ENCODE measurements at places on chromosomes 3 and 15.
A peak's percentile ranks its signal among the peaks of the same experiment; 100 is the strongest.

DNA sequence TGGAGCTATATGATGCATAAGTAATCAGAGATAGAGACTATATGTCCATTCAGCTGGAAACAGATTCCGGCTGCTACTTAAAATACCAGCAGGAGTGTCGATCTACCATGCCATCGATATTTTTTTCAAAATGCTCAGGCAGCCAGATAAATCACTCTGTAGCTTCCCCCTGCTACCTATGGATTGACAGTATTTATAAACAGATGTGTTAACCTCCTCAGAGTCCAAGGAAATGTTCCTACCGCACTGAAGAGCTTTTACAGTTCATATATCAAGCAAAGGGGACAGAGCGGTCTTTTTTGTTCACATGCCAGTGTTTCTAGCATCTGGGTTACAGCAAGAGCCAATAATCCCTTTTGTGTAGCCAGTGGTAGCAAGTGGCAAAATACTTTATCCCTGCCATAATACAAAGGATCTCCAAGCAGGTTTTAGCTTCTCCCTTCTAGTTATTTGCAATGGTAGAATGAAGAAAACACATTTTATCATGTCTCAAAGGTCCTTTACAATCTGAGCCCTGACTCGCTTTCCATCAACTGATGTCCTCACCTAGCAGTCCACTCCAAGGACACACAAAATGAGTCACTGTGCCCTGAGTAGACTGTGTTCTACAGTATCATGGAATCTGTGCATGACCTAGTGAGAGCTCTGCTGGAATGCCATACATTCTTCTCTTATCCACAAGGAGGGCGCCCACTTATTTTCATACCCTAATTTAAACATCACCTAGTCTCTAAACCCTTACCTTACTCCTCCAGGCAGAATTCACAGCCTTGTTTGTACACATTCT lies 507.0 kb downstream of the TBL1XR1 start:
- no peak for DNase-seq

DNA sequence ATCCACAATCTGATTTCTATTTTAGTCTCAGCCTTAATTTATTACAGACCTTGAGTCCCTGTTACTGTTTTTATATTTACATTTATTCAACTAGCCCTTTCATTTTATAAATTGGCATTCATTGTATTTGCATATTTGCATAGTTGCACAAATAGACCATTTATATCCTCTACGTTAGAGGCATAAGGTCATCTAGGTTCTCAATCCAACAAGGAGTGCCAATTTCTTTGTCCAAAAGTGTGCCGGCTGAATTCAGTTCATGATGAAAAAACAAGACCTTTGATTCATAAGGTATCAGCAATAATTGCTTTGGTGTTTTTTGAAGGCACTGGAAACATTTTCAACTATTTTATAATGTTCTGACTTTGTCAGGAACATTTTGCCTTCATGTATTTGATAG lies 33.9 kb upstream of the NANOGP8 start:
- DNase-seq = no peak

GRCh38 chr15:69766156-69766555 lies 313.5 kb downstream of the RPLP1 start:
- DNase-seq = no peak

GRCh38 chr3:8500989-8501370 lies 643 bp upstream of the LMCD1 start:
- no peak for DNase-seq

DNA sequence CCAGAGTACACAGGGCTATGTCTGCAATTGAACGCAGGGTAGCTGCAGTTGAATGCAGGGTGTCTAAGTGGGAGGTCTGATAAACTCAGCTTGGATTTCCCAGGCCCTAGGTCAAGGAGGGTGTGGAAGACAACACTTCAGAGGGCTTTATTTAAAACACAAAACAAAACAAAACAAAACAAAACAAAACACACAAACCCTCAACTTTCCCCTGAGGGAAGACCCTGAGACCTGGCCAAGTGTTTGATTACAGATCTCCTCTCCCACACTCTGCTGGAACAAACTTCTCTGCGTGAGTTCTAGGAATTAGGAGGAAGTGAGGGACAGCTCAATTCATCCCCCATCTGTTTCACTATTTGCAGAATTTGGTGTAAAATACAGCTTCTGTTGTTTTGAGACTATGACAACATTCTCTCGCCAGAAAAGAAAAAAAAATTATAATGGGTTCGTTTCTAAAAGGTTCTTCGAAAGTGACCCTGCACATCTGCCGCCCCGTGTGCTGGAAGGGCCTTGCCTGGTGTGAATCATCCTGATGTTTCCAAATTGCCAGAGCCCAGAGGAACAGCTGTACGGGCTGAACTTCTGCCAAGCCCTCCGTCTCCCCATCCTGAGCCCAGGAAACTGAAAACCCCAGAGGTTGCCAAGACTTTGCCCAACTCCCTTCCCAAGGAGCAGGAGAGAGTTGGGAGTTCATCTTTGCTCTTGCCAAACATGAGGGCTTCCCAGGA lies 73.3 kb upstream of the RAD18 start:
- no peak for DNase-seq

GRCh38 chr3:125062904-125063618 lies 7.3 kb upstream of the HEG1 start:
- no peak for DNase-seq

- no peak for DNase-seq
Observed at GRCh38 chr3:65149877-65150276, 462.1 kb upstream of the ADAMTS9 start.

DNA sequence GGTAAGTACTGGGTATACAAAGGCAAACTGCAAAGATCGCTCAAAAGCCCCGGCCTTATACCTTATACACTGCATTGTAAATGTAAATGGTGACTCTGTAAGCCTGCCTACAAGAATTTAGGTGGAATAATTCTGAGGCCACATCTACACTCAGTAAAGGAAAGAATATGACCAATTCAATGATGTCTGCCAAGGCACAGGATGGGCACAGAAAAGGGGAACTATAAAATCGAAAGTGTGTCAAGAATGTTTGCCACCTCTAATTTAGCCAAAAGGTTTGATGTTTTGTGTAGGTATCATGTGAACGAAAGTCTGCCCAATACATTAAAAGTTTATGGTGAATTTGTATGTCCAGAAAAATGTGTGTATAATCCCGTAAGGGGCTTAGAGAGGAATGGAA lies 96.1 kb downstream of the FOXP1 start:
- DNase-seq = no peak

DNA sequence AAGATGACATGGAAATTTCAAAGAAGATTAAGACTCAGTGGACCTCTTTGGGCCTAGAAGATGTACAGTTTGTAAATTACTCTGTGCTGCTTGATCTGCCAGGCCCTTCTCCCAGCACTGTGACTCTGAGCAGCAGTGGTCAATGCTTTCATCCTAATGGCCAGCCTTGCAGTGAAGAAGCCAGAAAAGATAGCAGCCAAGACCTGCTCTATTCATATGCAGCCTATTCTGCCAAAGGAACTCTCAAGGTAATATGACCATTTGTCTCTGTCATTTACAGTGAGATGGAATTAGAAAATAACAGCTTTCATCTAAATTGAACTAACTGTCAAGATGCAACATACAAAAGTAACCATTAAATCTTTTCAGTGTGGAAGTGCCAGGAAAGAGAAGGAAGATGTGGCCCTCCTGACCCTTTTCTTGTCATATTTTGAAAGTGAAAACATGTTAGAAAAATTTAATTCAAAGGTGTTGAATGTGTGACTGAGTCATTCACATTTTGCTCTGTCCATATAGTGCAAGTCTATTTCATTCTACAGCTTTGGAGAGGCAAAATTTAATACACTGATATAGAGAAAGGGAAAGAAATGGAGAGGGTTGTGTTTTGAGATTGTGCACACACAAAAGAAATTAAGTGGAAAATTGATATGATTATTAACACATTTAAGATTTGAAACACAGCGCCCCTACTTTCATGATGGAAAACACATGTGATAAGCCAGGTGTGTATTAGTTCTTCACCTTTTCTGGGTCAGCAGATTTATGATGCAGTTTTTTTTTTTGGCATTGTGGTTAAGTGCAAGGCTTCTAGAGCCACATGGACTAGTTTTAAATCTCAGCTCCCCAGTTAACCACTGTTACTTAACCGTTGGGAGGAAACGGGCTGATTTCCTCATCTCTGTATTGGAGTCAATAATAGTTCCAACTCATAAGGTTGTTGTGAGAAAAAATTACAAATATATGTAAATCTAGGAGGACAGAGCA lies 375.1 kb downstream of the NAALADL2 start:
- DNase-seq = no peak

- DNase-seq = no peak
Observed at GRCh38 chr3:173238091-173238490, 97.1 kb upstream of the SPATA16 start.

GRCh38 chr3:107769882-107770281 lies 247.1 kb downstream of the BBX start:
- DNase-seq = no peak

DNA sequence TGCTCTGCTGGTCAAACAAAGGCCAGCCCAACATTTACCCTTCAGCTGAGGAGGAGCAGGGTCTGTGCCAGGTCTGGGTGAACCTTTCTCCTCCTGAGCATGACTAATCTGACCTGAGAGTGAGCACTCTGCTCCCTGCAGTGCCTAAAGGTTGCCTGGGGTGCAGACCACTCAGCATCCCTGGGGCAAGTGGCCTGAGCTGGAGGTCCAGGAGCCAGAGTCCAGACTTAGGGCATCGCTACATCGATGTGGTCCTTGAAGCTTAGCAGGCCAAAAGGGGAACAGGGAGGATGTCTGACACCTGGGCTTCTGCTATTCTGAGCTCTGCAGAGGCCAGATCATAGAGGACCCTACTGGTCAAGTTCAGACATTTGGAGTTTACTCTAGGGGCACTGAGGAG lies 119.1 kb downstream of the FAM43A start:
- DNase-seq = no peak

DNA sequence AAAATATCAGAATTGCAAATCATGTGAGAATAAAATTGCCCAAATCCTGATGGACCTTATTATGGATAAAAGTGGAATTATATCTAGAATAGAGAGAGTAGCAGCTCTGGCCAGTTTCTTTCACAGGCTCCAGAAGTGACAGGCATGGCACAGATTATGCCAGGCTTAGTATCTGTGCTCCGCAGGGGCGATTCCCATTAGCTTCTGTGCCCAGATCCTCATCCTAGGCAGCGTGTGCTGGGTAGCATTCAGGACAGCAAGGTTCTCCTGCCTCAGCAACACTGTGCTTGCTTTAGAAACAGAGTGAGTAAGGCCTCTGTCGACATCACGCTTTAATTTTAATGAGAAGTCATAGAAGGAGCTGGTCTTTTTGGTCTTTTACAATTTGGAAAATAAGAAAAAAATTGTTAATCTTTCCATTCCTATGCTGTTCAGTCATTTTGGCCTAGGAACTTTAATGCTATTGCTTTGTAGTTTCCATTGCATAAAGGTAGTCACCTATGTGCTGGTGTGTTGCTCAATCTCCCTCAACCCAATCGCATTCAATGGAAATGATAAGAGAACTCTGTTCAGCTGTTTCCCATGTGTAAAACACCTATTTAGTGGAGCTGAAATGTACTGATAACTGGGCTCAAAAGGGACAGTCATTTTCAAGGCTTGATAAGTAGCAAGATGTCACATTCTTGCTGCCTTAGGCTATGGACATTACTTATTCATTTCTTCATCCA lies 770.1 kb downstream of the AGBL1 start:
- peak; percentile 36 for DNase-seq

DNA sequence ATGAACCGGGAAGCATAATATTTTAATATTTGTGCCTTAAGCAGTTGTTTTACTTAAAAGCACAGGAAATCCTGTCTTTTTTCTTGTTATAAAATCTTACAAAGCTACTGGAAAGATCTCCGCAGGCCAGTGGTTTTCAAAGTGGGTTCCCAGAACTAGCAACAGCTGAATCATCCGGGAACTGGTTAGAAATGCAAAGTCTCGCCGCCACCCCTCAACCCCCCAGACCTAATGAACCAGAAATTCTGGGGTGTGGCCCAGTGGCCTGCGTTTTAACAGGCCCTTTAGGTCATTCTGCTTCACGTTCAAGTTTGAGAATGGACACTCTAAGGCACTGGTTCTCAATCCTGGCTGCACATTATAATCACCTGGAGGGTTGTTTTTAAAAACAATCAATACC lies 74.7 kb downstream of the PDZRN3 start:
- DNase-seq = no peak

GRCh38 chr3:23402728-23403492 lies 199.8 kb downstream of the UBE2E2 start:
- DNase-seq = no peak

GRCh38 chr3:45978006-45978761 lies 17.4 kb downstream of the FYCO1 start:
- no peak for DNase-seq

- no peak for DNase-seq
Observed at GRCh38 chr15:60858511-60859070, 370.5 kb downstream of the RORA start.
